ENCODE measurements at places on chromosomes 4 and X.

DNA sequence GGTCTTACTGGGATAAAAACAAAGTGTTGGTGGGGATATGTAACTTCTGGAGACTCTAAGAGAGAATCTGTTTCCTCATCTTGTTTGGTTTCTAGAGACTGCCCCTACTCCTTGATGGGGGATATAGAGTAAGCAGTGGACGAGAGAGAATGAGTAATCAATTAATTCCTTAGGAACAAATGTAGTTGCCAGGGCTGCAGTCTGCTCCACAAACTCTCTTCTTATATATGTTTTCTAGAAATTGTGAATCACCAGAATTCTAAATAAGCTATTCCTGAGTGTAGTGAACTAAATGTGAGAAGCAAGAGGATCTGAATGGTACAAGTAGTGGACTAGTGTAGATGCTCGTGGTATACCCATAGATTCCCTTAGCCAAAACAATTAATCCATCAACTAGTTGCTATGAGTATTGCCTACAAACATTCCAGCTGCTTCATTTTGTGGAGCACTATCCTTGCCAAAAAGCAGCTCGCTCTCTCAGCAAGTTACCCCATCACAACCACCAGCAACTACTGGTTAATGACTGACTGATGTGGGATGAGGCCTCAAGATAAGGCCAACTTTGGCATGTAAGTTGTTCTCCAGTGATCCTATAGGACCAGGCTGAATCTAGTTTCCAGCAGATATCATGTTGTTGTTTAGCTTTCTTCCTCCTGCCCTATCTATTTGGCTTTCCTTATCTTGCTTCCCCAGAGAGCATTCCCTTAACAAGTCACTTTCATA, 273.0 kb downstream of the SLC7A11 start:
- DNase-seq, result no peak

GRCh38 chr4:138401334-138401733, 159.2 kb upstream of the SLC7A11 start:
- no peak for DNase-seq

- DNase-seq, result no peak
These were observed 14.1 kb downstream of the GRK4 start for GRCh38 chr4:2977211-2978088.

- no peak for DNase-seq
These were observed 451.2 kb downstream of the FAT4 start for GRCh38 chr4:125765941-125766340.

- no peak for DNase-seq
These were observed 12.8 kb upstream of the PPM1K start for GRCh38 chr4:88297212-88297516.

- no peak for DNase-seq
These were observed 26.5 kb upstream of the ANAPC4 start for GRCh38 chr4:25350561-25350960.

DNA sequence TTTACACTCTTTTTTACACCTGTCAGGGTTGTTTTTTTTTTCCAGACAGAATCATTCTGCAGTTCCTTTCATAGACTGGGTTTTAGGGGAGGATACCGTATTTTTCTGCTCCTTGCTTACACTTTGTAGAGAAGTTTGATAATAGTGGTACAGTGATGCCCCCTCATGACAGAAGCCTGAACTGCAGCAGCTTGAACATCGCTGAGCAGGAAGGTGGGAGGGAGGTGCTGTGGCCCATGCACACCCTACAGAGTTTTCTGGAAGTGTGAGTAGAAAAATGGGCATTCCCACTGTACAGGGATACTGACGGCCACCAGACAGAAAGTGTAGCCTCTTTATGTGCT, 54.5 kb downstream of the RAB40A start:
- DNase-seq, result peak; percentile 72

DNA sequence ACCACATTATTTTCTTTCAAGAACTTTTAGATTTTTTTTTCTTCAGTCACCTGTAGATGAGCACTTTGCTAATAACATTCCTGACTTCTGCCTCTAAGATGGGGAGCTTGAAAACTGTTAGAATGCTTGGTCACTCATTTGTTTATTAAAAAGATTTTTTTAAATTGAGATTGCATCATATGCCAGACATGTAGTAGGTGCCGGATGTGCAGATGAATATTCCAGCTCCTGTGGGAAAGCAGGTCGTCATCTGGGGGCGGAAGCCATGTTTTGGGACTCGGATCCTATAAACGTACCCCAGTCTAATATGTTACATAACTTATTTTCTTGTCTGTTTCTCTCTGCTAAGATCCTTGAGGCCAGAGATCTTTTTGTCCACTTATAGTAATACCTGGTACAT, 236.8 kb downstream of the ARHGAP10 start:
- no peak for DNase-seq

GRCh38 chr4:47642191-47642830, 157.2 kb downstream of the ATP10D start:
- no peak for DNase-seq

GRCh38 chr4:125359960-125360634, 45.3 kb downstream of the FAT4 start:
- DNase-seq, result no peak

DNA sequence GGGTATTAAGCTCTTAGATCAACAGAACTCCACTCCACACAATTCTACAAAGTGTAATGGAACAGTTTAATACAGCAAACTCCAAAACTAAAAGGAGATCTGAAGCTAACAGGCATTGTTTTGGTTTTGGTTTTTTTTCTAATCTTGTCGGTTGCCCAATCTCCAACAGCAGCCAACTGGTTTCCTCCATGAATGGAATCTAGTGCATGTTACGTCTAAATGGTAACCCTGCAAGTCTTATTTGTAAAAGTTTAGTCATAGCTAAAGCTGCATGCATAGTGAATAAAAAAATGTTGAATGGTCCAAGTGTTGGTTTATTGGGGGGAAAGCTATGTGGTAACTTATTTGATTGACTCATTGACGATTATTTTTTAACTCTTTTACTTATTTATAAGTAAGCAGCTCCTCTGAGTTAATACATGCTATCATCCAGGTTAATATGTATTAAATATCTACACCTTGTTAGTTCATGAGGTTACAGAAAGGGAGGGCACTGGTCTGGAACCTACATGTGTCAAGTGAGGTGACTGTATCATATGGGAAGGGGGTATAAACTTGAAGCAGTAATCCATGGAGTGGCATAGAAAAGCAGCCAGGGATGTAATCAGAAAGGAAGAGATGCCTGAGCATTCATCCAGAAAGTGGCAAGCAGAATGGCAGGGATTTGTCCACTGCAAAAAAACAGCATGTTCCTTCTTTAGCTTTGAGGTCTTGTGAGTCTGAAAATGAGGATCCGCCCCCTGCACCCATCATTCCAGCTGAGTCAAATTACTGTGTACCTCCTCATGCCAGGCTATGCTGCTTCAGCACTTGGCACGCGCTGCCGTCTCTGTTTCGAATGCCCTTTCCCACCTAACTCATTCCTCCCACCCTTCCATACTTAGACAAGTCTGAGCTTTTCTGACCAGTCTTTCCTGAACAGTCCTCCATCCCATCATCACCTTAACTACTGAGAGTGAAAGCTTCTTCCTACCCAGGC, 81.7 kb downstream of the PDGFC start:
- DNase-seq, result no peak

GRCh38 chrX:39983715-39984114, 114.0 kb downstream of the BCOR start:
- no peak for DNase-seq

GRCh38 chr4:151887031-151887815, 126.4 kb upstream of the GATB start:
- DNase-seq, result no peak

GRCh38 chr4:184823014-184823413, 2.8 kb downstream of the ACSL1 start:
- DNase-seq, result no peak

DNA sequence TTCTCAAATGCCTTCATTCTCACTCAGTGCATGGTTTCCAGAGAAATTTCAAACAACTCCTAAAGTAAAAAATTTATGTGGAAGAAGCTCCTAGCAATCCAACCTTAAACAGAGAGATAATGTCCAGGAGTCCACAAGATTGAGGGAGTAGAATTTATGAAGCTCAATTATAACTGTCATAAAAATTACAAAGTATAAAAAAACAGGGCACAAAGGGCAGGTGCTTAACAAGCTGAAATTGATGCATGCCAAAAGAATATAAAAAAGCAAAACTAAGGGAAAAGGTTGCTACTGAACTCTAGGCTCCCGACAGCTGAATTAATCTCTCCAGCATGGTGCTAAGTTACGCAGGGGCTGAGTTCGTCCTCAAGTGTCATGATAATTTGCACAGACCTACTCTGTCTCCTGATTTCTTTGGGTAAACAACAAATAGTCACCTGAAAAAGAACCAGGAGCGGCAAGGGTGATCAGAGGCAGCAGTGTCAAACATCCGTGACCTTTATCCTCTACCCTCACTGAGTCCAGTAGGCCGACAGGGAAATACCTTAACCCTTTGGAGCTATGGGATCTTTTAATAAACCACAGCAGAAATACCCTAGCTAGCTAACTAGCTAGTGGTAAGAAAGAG, 47.2 kb upstream of the RELL1 start:
- no peak for DNase-seq

- DNase-seq, result no peak
These were observed 4.1 kb downstream of the CBLL2 start for GRCh38 chrX:22276781-22277180.

- DNase-seq, result no peak
These were observed 302.6 kb downstream of the CBLL2 start for GRCh38 chrX:22575161-22575845.

- no peak for DNase-seq
These were observed 38.9 kb downstream of the IGFBP7 start for GRCh38 chr4:57071326-57071725.

DNA sequence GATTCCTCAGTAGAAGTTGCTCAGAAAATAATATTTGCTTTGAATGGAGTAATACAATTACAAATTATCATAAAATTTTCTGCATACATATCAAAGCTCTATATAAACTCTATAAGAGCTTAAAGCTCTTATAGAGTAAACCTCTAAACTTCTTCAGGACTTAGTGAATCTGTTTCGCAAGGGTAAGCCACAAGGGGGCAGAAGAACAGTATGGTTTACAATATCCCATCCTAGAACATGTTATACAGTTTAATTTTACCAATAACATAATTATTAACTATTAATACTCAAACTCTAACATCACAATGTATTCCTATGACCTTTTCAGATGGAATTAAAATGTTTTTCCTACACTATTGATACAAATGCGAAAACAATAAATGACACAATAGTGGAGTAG, 33.8 kb upstream of the SPANXN1 start:
- DNase-seq, result no peak

GRCh38 chr4:32117693-32118092, 1397.5 kb downstream of the PCDH7 start:
- no peak for DNase-seq

GRCh38 chr4:97984545-97985131, 158.6 kb downstream of the STPG2 start:
- DNase-seq, result no peak

DNA sequence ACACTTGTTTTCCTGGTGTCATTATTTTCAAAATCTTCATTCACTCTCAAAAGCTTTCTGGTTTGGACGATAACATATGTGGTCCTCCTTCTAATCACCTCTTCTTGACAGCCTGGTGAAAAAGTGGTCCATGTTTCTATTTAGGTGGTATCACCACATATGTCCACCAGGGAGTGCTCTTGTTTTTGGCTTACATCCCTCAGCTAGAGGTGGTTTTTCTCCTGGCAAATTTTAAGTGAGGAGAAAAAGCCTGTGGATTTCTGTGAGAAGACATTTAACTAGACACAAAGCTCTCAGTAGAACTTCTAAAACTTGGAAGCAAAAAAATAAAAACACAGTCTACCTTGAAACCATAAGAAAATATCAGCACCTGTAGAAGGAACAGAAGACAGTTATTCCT, 58.0 kb upstream of the FRMPD4 start:
- no peak for DNase-seq

DNA sequence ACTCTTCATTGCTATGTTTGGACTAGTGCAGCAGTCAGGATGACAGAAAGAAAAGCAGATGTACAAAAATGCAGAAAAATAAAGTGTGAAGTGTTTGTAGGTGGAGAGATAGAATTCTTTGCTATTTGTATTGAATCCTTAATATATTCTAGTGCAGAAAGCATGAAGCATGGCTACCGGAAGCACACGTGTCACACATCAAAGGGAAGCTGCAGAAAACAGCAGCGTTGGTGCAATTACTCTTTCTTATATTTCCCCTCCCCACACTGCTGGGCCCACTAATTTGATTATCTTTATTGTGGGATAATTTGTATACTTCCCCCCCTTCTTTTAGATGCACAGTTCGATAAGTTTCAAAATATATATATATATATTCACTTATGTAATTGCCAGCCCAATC, 35.9 kb upstream of the TAPT1 start:
- DNase-seq, result no peak

DNA sequence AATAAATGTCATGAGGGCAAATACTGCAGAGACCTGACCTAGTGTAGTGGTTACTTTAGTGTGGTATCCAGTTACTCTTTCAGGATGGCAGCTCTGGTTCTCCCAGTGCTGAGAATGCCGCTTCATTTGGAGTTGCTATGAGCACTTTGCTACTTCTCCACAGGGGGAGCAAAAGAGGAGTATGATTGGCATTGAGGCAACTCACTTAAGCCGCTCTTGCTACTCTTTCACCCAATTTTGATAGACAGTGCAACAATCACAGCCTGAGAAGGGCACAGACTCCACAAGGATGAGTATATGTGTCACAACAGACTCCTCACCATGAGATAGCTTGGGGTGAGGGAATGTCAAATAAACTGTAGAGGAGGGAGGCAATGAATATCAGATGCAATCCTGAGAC, 81.2 kb downstream of the NPY1R start:
- DNase-seq, result no peak

GRCh38 chr4:575281-576141, 584 bp downstream of the TMEM271 start:
- DNase-seq, result no peak

DNA sequence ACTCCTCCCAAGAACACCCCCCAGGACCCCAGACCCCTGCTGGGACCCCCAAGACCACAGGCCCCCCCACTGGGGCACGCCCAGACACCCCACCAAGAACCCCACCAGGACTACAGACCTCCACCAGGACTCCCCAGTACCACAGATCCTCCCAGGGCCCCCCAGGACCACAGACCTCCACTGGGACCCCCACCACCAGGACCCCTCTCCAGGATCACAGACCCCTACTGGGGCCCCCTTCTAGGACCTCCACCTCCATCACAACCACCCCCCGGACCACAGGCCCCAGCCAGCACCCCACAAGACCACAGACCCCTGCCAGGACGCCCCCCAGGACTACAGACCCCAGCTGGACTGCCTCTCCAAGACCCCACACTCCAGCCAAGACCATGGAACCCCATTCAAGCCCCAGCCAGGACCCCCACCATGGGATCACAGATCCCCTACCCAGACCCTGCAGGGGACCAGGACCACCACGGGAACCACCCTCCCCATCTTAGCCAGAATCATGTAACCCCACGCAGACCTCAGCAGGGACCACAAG, 855 bp upstream of the DHRSX start:
- DNase-seq, result peak; percentile 68

GRCh38 chr4:32106767-32107166, 1386.6 kb downstream of the PCDH7 start:
- no peak for DNase-seq

DNA sequence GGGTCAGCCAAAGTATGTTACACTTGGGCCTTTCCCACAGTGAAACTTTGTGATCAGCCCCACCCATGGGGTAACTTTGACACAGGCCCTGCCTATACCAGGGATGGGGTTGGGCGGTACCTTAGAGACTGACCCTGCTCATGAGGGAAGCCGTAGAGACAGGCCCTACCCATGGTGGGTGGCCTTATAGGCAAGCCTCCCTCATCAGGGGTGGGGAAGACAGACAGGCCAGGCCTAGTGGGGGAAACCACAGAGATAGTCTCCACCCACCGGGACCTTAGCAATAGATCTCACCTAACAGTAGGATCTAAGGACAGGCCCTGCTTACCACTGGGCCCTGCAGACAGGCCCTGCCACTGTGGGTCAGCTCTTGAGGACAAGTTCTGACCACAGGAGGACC, 6.8 kb downstream of the PLP2 start:
- no peak for DNase-seq
